ENCODE measurements at places on chromosomes 3 and 15. TPM values are rescaled to one million over a fixed set of nuclear protein-coding genes. Genes with fewer than 3 reads are reported as not detected.

Gene PRR23B
- polyA plus RNA-seq: not detected

Gene SPRED1
- polyA plus RNA-seq: not detected

Gene AADACL2
- polyA plus RNA-seq: not detected

Gene IL5RA
- polyA plus RNA-seq: not detected

Gene MLH1
- polyA plus RNA-seq: 22.3 TPM

Gene GOLGA6A
- not detected for polyA plus RNA-seq

Gene TUSC7
- not detected for polyA plus RNA-seq

Gene KNSTRN
- 4.1 TPM for polyA plus RNA-seq

Gene PATL2
- polyA plus RNA-seq: 7.8 TPM

Gene CASR
- 0.16 TPM for polyA plus RNA-seq

Gene UBA7
- 35.1 TPM for polyA plus RNA-seq

Gene STARD5
- polyA plus RNA-seq: 4.0 TPM

Gene RAB27A
- 39.1 TPM for polyA plus RNA-seq

Gene RBP2
- polyA plus RNA-seq: not detected

Gene TNFSF10
- 58.0 TPM for polyA plus RNA-seq

Gene GCHFR
- 131 TPM for polyA plus RNA-seq

Gene ATP13A4
- polyA plus RNA-seq: not detected

Gene ALPK3
- polyA plus RNA-seq: not detected

Gene ITGA11
- polyA plus RNA-seq: 0.02 TPM

Gene CFAP20DC
- polyA plus RNA-seq: 0.56 TPM

Gene BFSP2
- polyA plus RNA-seq: 19.3 TPM

Gene C2CD4B
- polyA plus RNA-seq: not detected
